ENCODE measurements at places on chromosomes 3 and 15.

GRCh38 chr15:31255732-31256377, 70.8 kb upstream of the KLF13 start:
- DNase-seq: no peak

DNA sequence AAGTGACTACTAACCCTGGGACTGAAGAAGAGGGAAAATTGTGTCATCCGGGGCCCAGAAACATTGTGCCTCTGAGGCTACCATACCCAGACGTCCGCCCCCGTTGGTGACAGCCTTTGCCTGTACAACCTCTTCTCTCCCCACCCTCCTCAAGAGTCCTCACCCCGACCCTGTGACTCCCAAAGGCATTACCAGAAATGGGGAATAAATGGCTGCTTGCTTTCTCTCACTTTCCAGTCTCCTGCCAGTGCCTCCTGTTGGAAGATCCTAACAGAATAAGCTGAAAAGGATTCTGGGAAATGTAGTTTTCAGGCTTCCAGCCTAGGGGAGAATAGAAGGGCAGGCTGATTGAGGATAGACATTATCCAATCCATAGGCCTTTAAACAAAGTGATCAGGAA, 30.8 kb upstream of the SLC25A36 start:
- no peak for DNase-seq

DNA sequence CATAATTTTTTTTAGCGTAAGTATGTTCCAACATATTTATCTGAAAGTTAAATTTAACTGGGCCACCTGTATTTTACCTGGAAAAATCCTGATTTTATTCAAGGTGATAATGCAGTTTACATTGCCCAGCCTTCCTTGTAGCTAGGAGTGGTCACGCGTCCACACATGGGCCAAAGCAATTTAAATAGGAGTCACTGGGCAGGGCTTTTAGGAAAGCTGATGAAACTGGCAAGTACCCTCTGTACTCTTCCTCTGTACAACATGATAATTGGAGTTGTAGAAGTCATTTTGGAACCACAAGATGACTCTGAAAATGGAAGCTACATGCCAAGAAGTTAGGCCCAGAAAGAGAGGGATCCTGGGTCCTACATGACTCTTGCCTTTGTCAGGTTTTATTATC, 9.5 kb downstream of the BTD start:
- DNase-seq: no peak

- DNase-seq: no peak
Measured at GRCh38 chr3:126147147-126147931, 33.0 kb downstream of the ALDH1L1 start.

- DNase-seq: no peak
Measured at GRCh38 chr3:57082481-57082880, 22.0 kb downstream of the SPATA12 start.

GRCh38 chr3:155491696-155492095, 198.2 kb upstream of the STRIT1 start:
- DNase-seq: no peak

DNA sequence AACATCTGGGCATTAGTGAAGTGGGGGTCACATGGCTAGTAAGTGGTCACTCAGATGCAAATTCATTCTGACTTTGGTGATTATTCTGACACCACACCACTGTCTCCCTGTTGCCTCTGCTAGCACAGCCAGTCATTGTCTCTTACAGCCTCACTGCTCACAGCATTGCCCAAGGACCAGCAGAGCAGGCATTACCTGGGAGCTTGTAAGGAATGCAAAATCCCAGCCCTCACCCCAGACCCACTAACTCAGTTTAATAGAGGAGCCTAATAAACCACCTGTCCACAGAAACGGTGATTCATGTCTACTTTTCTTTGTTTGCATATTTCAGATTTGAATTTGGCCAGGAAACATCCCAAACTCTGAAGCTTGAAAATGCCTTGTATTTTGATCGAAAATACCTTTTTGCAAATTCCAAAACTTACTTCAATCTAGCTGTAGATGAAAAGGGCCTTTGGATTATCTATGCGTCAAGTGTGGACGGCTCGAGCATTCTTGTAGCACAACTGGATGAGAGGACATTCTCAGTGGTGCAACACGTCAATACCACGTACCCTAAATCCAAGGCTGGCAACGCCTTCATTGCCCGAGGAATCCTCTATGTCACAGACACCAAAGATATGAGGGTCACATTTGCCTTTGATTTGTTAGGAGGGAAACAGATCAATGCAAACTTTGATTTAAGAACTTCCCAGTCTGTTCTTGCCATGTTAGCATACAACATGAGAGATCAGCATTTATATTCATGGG, 62.7 kb downstream of the GLDN start:
- DNase-seq: no peak

DNA sequence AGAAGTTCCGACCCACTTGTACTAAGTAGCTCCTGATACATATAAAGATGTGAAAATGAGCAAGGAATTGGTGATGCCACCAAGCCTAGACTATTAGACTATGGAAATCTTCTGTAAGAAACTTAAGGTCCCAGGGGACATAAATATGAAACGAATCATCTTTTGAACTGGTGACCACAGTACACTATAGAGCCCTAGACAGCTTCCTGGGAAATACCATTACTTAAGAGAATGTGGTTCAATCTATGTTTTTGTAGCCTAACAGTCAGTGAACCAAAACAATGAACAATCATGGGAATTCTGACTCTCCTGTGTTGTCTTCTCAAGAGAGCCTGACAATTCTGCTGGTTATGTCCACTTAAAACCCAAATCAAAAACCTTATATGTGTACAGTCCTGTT, 191.6 kb downstream of the GREM1 start:
- no peak for DNase-seq

- no peak for DNase-seq
Measured at GRCh38 chr15:26651909-26652308, 121.0 kb downstream of the GABRB3 start.

DNA sequence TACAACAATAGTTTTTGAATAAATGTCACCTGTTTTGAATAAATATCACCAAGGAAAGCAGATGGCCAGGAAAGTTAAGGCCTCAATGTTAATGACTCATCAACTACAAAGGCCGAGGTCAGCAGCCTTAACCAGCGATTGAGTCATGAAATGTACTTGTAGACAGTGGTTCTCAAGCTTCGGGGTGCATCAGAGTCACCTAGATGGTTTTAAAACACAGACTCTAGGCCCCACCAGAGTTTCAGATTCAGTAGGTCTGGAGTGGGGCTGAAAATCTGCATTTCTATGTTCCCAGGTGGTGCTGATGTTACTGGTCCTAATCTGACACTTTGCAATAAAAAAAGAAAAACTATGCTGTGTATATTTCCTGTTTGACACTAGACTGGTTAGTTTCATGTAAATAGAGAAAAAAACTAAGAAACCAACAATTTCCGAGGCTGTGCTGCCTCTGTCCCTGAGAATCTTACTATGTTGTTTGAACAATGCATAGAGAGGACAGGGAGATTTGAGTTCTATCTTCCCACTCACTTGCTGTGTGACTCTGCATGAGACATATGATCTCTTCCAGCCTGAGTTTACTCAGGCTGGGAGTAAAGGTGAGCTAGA, 9.8 kb downstream of the RAB27A start:
- DNase-seq: no peak

DNA sequence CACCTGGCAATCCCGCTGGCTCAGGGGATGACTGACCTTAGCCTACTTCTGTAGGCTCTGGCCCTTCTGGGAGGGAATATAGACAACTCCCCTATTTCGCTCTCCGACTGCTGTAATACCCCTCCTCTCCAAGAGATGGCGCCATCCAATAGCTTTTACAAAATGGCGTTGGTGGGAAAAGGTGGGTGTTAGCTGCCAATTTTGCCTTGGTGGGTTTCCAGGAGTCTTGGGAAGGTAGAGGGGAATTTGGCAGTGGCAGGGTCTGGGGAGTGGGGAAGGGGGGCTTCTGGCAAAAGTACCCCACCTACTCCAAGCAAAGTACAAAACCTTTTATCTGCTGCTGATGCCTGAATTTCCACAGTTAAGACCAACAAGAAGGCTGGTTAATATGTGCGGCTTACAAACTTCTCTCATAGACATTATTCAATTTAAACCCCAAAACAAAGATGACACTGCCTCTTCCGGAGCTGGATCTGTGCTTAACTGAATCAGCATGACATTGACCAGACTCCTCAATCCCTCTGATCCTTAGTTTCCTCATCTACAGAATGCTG, 62.1 kb downstream of the RASGRF1 start:
- peak; percentile 14 for DNase-seq

- no peak for DNase-seq
Measured at GRCh38 chr3:102106416-102107097, 257.2 kb downstream of the NFKBIZ start.

- DNase-seq: no peak
Measured at GRCh38 chr3:114848643-114849350, 298.3 kb downstream of the ZBTB20 start.

GRCh38 chr3:127206611-127207516, 13.9 kb downstream of the PRR23E start:
- DNase-seq: no peak

GRCh38 chr3:46146021-46146420, 62.1 kb downstream of the CCR1 start:
- no peak for DNase-seq

GRCh38 chr3:187684444-187684843, 14.2 kb upstream of the SST start:
- no peak for DNase-seq

DNA sequence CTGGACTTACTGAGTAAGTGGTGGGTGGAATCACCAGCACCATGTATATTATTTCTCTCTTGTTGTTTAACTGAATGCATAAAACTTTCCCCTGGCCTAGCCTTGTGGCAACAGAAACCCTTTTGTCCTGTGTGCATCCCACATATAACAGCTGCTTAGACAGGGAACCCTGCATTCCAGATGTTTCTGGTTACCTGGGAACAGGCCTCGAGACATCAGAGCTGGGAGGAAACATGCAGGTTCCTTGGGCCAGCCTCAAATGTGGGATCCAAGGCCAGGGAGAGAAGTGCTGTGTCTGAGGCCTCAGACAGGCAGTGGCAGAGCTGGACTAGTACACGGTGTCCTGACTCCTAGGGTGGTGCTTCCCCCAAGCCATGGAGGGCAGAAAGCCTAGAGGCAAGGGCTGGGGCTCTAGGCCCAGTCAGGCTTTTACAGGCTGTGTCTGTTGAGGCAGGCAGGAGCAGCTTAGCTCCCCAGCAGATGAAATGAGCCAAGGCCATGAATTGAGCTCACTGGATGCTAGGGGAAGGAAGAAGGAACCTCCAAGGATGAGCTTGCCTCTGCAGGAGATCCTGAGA, 57.7 kb downstream of the ITGA11 start:
- no peak for DNase-seq

- DNase-seq: no peak
Measured at GRCh38 chr15:51089041-51089440, 5.7 kb downstream of the TNFAIP8L3 start.

GRCh38 chr3:182628531-182628930, 164.8 kb upstream of the ATP11B start:
- DNase-seq: no peak

DNA sequence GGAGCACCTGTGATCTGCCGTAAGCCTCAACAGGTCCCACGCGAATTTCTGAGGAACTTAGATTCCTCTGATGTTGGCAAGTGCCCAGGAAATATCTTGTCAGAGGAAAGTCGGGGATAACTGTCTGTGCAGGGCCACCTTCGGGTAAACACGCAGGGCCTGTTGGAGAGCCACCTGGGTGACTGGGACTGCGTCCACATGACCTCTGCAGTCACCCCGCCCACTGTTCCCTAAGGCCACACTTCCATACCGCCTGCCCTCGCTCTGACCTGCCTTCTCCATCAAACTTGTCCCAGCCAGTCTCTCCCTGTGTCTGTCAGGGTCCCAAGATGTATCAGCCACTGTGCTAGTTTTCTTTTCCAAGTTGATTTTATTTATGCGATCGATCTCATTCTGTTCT, 28.7 kb downstream of the BFSP2 start:
- DNase-seq: no peak

- no peak for DNase-seq
Measured at GRCh38 chr3:189457631-189458412, 173.4 kb upstream of the TP63 start.

GRCh38 chr3:146250449-146251382, at the start of gene PLSCR4:
Gene PLSCR4 (minus strand): TSS chr3:146251105. CDS start chr3:146222071, 29,034 bp downstream.
- DNase-seq: peak; percentile 49

- DNase-seq: no peak
Measured at GRCh38 chr3:107275511-107275910, 101.7 kb upstream of the CCDC54 start.

Data from NCI-H510A treated with DMSO at 0.1 percent for 48 hours (cell line).